ENCODE measurements at places on chromosomes 2 and 18.
A peak's percentile ranks its signal among the peaks of the same experiment; 100 is the strongest.

- no peak for DNase-seq
Measured at GRCh38 chr2:55146263-55146662, 85.8 kb downstream of the CLHC1 start.

DNA sequence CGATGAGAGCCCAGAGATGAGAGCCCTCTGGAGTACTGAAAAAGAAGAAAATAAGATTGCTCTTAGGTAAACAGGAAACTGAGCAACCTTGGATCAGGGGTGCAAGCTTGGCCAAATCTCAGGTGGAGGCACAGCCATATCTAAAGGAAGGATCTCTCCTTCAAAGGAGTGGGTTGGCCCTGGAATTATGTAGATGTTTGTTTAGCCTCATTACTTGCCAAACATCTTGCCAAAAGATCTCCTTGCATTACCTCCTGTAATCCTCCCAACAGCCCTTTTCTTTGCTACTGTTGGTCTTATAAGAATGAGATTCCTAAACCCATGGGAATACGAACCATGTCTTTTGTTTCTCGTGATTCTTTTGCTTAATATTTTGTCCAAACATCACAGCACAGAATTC is 332.6 kb upstream of the NCKAP5 start:
- no peak for DNase-seq

DNA sequence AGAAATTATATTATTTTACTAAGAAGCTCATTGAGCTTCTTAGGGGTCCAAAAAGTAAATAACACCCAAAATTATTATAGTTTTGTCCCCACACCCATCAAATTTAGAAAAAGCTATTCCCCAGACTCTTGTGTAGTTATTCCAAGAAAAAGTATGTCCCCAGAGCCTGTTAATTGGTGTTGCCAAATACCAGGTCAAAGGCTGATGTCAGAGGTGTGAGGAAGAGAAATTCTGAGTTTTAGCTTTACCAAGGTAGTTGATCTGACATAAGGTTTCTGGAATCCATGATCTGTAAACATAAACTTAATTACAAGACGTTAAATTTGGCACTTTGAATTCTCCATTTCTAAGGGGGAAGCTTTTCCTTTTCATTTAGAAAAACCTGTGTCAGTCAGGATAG is 29.3 kb upstream of the PSME4 start:
- DNase-seq = no peak

DNA sequence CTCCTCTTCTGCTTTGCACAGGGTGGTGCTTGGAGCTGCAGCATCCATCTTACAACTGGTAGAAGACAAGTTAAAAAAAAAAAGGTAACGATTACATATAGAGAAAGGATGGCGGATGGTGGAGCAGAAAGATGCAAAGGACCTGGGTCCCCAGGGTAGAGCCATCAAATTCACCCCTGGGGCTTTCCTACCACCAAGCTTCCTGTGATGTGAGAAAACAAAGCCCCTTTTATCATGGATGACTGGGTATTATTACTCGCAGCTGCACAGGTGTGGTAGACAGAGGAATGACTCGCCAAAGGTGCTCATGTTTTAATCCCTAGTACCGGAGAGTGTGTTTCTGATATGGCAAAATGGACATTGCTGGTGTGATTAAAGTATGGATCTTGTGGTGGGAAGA is 1.3 kb upstream of the ACOXL start:
- peak; percentile 39 for DNase-seq

- no peak for DNase-seq
Measured at GRCh38 chr2:237097326-237097910, 11.7 kb downstream of the COPS8 start.

DNA sequence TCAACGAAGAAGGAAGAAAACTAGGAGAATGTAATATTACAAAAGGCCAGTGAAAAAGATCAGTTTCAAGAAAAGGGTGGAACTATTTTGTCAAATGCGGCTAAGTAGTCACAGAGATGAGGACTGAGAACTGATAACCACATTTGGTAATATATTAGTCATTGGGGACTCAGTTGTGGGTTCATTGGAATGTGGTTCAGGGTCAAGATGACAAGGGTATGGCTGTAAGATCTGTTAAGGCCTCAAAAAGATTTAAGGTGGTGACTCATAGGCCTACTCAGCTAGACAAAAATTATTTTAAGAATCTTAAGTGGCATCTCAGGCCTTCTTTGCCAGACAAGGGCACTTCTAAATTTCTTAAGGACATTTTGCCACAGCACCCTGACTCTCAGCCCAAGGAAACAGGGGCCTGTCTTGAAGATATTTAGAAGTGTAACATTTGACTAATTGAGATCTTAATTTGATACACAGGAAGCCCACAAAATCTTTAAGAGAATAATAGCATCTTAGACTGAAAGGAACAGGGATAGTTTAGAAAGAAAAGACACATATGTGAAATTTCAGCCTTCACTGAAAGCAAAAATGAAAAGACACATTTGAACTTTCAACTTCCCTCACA is 81.3 kb downstream of the STRADB start:
- DNase-seq = no peak

- DNase-seq = no peak
Measured at GRCh38 chr2:28481905-28482304, 14.0 kb upstream of the PLB1 start.

DNA sequence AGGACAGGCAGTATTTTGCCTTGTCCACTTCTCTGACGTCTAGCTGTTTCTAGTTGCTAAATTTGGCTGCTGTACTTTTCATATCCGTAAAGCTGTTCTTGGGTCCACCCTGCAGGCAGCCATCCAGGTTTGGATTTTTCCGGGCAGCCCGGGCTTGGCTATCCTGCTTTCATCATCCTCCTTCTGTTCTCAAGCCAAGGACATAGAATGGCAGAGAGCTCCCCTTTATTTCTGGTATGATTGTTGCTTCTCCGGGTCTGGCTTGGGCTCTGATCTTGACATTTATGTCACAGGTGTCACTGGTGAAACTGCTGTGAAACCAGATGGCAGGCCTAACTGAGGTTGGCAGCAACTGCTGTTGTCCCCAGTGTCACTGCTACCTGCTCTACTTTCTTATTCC is 35.5 kb downstream of the SCN2A start:
- no peak for DNase-seq

- no peak for DNase-seq
Measured at GRCh38 chr2:161961061-161961460, 113.0 kb downstream of the DPP4 start.

- DNase-seq = no peak
Measured at GRCh38 chr2:77512507-77512906, 9.7 kb downstream of the LRRTM4 start.

GRCh38 chr18:11497585-11497984 is 111.8 kb upstream of the SLC35G4 start:
- DNase-seq = no peak

- DNase-seq = no peak
Measured at GRCh38 chr18:76461148-76461547, 33.9 kb downstream of the ZNF516 start.

GRCh38 chr18:50822756-50823155 is 2.9 kb upstream of the MRO start:
- no peak for DNase-seq

DNA sequence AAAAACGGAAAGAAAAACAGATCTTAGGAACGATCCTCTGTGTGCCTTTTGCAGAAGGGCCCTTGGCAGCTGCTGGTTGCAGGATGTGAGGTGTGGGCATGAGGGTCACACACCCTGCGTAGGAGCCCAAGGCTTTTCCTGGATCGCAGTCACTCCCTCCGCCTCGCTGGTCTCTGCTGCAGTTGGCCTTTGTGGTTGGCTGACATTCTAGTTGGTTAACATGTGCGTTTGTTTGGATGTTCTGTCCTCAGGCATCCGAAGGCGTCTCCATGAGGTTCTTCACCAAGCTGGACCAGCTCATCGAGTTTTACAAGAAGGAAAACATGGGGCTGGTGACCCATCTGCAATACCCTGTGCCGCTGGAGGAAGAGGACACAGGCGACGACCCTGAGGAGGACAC is 61.7 kb downstream of the INPP5D start:
- no peak for DNase-seq

DNA sequence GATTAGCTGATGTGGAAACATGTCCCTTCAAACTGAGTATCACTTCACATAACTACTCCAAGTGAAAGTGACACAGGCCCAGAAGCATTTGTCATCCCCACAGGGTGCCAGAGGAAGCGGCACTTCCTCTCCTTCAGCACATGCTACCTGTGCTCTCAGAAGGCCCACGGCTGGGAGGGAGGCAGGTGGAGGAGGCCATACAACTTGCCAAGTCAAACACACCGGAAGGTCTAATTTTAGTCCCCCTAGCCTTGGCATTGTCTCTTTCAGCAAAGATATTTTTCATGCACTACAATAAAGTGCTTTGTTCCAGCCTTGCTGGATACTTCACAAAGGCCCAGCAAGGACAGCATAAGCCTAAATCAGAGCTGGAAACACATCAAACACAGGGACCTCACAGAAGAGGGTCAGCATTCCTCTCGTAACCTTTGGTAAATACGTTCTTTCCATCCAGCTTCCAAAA is 38.0 kb downstream of the VSNL1 start:
- peak; percentile 4 for DNase-seq

DNA sequence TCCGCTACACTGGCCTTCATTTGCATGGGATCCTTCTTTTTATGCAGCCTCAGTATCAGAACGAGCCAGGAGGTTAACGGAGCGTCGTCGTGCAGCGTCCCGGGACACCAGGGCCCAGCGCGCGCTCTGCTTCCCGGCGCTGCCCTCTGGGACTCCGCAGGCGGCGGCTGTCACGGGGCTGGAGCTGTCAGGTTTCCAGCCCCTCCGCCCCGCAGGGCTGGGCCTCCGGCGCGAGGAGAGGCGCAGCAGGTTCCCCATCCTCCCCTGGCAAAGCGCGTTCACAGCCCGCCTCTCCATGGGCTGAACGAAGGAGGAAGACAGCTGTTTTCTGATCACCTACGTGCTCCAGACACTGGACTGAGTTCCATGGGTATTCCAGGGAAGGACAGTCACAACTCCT is 12.5 kb upstream of the PAX8 start:
- no peak for DNase-seq

GRCh38 chr2:171718720-171719119 is 31.5 kb downstream of the DYNC1I2 start:
- DNase-seq = no peak

DNA sequence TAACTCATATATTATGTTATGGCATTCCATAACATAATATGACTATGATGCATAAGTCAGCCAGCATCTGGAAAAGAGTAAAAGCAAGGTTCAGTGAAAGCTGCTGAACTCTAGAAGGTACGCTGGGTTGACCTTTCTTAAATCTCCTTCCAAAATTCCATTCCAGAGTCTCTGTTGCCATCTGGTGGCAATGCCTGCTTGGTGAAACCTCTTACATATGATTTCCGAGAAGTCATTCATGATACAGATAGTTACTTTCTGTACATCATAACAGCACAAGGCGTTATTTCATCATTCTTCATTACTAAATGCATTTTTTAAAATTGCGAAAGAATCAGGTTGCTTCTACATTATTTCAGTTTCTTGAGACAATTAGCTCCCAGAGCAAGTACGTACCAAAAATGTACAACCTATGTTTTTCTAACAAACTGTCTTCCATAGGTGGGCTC is 7.0 kb upstream of the EPG5 start:
- DNase-seq = peak; percentile 59

DNA sequence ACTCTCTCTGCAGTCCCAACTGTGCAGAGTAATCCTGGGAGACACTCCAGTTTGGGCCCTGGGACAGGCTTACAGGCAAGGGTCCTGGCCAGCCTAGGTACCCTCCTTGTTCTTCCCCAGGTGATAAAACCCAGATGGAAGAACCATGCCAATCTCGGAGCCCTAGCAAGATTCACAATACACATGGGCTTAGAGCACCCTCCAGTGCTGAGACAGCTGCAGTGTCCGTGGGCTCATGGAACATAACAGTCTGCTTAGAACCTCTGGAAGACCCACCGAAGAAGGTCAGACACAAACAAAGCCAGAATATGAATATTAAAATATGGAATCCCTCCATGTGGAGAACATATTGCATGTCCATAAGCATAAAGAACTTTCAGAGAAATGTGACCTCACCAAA is 568.1 kb downstream of the KCNJ3 start:
- peak; percentile 8 for DNase-seq

DNA sequence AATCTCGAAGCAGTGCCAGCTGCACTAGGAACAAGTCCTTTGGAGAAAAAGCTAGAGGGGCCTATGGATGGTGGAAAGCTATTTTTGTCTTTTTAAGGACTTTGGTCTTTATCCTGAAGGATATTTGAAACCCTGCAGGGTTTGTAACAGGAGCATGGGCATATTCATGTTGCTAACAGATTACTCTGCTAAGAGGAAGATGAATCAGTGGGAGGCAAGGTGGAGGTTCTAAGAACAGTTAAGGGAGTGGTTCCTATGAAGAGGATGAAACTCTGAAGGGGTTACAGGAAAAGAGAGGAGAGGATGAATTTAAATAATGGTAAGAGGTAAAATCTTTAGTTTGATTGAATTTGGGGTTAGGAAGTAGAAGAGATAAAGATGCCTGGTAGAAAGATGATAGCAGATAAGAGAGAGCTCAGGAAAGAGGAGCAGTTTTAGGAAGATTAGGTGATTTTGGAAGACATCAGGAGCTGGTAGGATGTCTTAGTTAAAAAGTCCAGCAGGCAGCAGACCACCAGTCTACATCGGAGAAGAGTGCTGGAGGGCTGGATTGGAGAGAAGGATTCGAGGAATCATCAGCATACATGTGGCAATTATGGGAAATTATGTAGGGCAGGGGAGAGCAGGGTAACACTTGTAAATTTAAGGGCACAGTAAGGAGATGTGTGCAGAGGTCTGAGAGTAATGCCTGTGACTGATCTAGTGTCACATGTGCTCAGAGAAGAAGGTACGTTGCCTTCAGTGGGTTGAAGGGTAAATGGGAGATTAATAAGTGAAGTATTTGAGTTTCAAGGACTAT is 39.3 kb upstream of the C1GALT1C1L start:
- no peak for DNase-seq

DNA sequence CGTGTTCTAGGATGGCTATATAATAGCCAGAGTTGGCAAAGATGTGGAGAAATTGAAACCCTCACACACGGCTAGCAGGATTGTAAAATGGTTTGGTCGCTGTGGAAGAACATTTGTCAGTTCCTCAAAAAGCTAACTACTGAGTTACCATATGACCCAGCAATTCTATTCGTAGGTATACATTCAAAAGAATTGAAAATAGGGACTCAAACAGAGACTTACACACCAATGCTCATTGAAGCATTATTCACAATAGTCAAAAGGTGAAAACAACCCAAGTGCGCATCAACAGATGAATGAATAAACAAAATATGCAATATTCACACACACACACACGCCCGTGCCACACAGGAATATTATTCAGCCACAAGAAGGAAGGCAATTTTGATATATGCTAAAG is 98.7 kb downstream of the PLA2R1 start:
- no peak for DNase-seq

DNA sequence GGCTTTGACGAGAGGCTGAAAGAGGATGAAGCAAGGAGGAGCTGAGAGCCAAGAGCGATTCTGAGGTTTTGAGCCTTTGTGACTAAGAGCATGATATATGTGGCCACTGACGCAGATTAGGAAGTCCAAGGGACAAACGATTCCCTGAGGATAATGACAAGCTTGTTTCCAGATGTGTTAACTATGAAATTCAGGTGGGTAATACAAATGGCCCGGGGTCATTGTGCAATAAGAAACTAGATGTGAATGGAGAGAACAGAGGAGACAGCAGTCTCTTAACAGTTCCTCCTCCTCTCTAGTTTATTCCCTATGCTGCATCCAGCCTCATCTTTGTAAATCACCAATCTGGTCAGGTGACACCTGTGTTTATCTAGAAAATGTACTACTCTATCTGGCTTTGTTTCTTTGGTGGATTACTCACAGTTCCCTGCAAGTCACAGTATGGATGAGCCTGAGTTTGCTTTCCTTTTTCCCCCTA is 84.2 kb downstream of the SOCS6 start:
- DNase-seq = no peak

GRCh38 chr18:48061781-48062570 is 131.5 kb upstream of the SMAD2 start:
- DNase-seq = no peak

- peak; percentile 24 for DNase-seq
Measured at GRCh38 chr2:105926960-105927678, 182.4 kb downstream of the NCK2 start.

Data from OCI-LY7 (cell line).